ENCODE measurements at places on chromosomes 2 and 18.

DNA sequence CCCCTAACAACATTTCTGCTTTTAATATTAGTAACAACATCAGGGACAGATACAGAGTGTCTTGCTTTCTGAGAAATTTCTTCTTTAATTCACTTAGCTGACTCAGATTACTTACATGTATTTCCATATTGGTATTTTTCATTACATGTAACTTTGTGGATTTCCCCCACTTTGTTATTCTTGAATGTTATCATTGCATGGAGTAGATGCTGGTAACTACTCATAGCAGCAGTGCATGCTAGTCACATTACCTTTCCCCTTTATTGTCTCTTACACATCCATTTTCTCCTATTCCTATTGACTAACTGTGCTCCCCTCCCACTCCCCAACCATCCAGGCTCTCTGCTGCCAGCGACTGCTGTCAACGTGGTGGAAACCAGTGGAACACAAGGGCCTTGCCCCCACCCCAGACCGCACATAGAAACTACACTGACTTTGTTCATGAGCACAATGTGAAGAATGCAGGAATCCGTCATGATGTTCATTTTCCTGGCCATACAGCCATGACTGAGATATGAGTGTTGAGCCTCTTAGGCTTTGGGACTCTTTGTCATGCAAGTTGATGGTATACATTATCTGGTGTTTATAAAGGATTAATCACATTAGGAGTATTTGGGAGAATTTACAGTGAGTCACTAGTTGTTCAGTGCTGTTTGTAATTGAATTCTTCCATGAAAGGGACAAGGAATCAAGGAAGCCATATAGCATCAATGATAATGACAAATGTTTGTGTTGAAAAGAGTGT, 91.0 kb downstream of the EPB41L5 start:
- DNase-seq: no peak

GRCh38 chr2:32453242-32454062, 96.6 kb downstream of the BIRC6 start:
- DNase-seq: no peak

DNA sequence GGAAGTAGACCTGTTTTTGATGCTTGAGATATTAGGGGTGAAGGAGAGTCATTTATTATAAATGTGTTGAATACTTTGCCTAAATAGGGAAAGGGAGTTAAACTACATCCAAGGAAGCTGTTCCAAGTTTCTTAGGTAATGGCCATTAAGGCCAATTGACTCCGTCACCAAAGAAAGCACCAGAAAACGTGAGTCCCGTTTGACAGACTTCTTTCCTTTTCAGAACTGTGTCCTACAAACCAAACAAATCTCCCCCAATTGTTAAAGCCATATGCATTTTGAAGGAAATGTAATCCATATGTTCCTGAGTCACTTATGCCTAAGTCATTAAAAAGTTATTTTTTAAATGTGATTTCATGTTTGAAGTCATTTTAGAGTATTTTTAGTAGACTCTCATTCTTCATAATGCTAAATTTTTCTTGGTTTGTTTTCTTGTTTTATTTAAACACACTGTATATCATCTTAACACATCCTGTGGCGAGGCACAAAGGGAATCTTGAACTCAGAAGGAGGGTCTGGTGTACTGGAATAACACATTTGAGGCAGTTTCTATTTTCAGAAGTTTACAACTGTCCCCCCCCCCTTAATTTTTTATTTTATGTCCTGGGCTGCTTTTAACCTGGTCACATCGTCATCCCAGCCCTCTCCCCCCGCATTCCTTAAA, 133.7 kb downstream of the RHBDD1 start:
- DNase-seq: no peak

GRCh38 chr18:8800876-8801262, 95.5 kb downstream of the MTCL1 start:
- DNase-seq: no peak

- no peak for DNase-seq
These were observed 44.9 kb downstream of the RBBP8 start for GRCh38 chr18:22977847-22978701.

Data from naive thymus-derived CD4-positive, alpha-beta T cell (primary cell).